Hematopoietic multipotent progenitor cell treated with erythropoietin and hydrocortisone succinate and interleukin-3 and kit ligand, for 6 days (in vitro differentiated cells): ENCODE measurements at places on chromosomes 2 and 18.

- peak; percentile 78 for DNase-seq
These were observed 19.1 kb upstream of the ARHGAP25 start for GRCh38 chr2:68715353-68716041.

DNA sequence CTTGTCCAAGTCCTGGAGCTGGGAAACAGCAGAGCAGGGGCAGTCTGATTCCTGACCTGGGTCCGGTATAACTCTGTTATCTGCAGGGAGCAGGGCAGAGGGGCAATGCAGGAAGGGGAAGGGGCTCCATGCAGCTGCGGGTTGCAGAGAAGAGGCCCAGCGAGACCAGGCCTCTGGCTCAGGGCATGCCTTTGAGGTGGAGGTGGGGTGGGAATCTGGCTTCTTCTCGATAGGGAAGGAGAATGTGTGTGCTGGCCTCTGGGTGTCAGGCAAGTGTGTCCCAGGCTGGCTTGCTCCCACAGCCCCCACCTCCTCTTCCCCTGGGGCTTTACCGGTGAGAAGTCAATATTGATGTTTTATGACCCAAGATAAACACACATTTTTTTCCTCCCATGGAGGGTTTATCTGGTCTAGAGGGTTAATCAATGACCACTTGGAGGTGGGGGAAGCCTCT, 187.1 kb upstream of the HAAO start:
- no peak for DNase-seq

DNA sequence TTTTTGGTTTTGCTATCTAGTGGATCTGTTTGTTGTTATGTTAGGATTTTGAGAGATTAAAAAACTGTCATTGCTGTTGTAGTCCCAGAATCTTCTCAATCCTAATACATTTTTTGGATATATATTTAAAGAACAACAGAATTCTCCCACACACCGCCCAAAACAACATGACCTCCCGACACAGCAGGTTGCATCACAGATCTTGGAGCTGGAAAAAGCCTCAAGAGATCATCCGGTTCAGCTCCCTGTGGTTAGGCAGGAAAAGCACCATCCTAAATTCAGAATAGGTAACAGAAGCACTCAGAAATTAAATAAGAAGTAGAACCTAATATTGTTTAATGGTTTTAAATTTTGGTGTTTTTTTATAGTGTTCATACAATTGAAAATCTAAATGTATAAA, 251.4 kb upstream of the STON1 start:
- DNase-seq: no peak

- DNase-seq: no peak
These were observed 450.4 kb downstream of the TGIF1 start for GRCh38 chr18:3900327-3900726.

DNA sequence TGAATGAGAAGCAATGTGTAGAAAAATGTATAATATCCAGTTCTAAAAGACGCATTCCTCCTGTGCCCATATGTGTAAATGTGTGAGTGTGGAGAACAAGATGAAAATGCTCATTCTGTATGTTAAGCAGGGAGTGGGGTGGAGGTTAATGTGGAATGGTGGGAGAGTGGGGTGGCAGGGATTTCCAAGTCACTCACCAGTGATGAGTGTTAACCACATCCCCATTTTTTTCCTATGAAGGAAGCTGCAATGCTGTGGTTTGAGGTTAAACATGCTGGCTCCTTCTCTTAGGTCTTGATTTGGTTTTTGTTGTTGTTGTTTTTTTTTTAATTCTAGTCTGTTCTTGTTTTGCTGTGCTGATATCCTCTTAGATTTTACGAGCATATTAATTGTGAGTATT, 169.4 kb downstream of the NEDD4L start:
- peak; percentile 40 for DNase-seq

- no peak for DNase-seq
These were observed 146.4 kb downstream of the TANC1 start for GRCh38 chr2:159114835-159115234.

GRCh38 chr2:200077838-200078237, 122.5 kb downstream of the MAIP1 start:
- DNase-seq: no peak

DNA sequence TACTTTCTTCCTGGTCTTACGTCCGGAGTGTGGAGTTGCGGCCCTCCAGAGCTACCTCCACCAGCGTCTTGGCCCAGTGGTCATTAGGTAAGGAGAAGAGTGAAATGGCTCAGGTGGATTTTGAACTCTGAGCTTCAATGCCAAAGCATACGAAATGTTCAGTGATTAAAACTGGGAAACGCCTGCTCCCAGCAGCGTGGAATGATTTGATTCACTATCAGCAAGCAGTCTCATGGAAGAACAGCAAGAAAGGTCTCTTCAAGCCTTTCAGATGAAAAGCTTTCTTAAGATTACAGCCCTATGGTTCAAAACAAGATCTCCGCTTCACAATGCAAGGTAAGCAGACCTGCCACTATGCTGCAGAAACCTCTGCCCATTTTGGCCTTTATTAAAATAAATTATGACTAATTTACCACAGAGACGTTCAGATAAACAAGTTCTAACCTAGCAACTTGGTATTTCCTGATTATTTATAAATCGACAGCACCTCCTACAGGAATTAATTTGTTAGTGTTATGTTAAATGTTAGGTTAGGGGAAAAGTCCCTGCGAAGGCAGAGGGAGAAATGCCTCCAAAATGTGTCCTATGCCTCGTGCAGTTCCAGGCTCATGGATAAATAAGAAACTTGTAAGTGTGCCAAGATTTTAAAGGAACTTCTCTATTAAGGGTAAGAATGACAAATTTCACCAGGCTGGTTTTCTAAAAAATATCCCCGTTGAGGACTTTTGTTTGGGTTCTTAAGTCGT, 10.1 kb downstream of the SP9 start:
- DNase-seq: peak; percentile 79

DNA sequence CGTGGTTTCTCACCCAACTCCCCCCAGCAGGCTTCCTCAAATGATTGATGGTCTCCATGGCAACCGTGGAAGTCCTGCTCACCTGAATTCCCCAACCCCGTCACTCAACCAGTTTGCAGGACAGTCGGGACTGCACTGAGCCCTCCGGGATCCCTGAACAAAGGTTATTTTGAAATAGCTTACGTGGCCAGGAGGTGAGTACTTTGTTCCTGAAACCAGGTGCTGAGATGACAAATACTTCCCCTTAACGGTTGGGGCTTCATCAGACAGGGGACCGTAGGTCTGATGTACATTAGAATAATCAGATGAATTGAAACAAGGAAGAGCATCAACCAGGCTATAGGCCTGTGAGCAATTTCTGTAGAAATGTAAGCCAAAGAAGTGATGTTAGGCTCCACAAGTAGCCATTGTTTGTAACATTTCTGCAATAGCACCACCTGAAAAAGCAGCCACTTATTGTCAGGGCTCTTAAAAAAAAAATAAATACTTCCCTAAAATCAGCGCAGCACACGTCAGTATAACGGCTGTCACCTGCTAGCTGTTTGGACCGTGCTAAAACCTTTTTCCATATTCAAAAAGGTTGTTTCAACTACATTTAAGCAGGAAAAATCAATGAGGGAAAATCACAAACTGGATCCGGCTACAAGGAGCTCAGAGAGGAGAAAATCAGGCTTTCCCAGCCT, 206.4 kb upstream of the ID2 start:
- no peak for DNase-seq
